NCI-H1694 (cell line): ENCODE measurements at places on chromosomes 2 and 18.

DNA sequence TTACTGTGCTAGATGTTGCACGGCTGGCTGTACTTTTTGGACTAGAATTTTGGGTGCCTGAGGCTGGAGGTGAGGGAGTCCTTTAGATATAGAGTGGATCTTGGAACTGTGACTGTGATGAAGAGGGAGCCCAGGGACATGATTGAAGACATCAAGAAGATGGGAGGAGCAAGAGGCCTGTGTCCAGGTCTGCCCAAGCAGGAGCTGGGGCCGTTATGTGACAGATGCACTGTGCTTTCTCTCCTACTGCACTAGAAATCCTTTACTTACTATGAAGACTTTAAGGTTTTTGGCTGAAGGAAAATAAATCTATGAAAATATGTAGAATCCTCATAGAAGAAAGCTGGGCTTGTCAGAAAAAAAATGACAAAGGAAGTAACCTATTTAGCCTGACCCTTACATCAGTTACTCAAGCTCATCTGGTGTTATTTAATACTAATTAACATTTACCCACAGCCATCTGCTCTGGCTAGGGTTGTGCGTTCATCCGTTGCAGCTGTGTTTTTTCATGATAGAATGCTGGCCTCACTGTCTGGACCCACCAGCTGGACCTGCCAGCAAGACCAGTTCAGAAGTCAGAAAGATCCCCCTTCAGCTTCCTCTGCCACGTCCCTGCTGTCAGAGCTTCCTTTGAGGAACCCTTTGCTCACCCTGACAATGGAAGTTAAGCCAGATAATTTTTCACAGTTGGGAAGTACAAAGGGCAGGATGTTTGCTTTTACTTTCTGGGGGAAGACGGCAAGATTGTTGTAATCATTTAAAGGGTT, 16.7 kb downstream of the TSN start:
- peak; percentile 66 for DNase-seq

DNA sequence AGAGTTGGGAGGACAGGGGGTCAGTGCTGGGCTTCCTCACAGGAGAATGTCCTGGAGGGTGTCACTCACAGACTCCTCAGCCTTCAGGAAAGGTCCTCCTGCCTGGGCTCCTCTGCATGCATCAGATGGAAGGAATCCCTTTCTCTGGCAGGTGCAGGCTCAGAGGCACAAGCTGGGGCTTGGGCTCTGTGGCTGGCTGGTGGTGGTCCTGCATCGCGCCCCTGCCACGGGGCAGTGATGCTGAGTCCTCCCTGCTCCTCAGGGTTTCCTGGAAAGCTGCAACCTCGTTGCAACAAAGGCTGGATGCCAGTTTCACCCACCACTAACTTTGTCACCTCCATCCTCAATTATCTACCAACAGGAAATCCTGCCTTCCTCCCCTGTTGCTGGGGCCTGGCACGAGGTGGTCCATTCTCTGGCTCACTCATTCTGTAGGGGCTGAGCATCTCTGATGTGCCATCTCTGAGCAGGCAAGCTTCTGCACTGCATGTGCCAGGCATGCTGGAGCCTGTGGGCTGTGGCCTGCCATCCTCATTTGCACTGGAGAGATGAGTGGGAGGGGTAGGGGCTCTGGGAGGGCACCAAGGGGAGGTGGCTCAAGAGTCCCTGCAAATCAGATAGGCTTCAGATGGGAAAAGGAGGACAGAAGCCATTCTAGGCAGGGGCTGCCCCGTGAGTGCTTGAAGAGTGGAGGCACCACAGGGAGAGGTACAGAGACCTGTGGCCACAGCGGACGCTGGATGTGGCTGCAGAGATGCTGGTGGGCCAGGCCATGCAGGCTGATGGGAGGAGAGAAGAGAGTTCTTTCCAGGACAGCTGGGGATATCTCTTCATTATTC, 272.6 kb upstream of the HS6ST1 start:
- no peak for DNase-seq

DNA sequence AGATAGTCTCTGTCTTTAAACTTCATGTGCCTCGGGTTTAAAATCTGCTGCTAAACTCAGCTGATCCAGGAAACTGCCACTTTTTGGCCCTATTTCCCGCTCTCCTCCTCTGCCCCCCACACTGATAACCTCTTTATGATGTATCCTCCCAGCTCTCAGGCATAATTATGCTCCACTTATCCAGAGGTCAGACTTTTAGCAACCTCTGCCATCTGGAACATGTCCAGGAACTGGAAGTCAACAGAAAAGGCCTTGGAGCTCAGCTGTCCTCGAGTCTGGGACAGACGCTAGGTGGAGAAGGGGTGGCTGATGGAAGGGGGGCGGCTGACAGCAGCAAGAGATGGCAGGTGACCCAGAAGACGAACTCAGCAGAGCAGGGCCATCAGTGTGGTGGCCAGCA, 41.2 kb downstream of the ASAP2 start:
- DNase-seq = no peak

GRCh38 chr18:78642296-78642951, 337.2 kb upstream of the SALL3 start:
- DNase-seq = no peak

- peak; percentile 68 for DNase-seq
Observed at GRCh38 chr2:159828738-159829137, 30.7 kb upstream of the CD302 start.

DNA sequence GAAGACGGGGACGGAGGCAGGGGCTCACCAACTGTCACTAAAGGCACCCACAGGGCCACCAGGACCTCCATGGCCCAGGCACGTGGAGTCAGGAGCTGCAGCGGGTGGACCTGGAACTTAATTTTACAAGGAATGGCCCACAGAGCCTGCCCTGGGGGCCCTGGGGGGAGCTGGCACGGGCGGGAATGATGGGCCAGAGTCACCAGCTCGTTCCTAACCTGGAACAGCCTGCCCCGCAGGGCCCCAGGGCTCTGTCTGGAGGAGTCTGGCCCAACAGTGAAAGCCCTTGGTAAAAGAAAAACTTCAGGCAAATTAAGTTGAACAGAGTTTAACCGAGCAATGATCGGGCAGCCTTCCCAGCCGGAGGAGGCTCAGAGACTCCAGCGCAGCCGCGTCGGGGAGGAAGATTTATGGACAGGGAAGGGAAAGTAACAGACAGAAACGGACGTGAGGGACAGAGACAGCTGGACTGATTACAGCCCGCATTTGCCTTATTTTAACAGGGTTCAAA, 118.4 kb upstream of the TMEM18 start:
- no peak for DNase-seq

DNA sequence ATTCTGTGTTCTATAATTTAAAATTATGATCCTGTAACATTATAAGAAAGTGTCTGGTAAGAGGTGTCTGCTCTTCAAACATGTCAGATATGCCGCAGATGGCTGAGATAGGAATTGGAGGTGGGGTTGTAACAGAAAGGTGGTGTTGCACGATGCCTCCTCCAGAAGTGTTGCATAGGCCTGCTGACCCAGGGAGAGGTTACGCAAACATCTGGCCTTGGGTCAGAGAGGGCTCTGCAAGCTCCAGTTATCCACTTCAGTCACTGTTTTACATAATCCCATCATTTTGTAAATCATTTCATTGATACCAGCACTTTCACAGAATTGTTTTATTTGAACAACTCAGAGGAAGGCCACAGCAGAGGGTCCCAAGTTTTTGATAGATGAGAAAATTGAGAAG, 256.5 kb downstream of the OSR1 start:
- DNase-seq = no peak

GRCh38 chr18:23934252-23934651, 80.3 kb upstream of the TTC39C start:
- no peak for DNase-seq

- no peak for DNase-seq
Observed at GRCh38 chr2:187408926-187409325, 39.1 kb downstream of the CALCRL start.

GRCh38 chr18:79672490-79673276, 6.9 kb upstream of the CTDP1 start:
- DNase-seq = no peak

DNA sequence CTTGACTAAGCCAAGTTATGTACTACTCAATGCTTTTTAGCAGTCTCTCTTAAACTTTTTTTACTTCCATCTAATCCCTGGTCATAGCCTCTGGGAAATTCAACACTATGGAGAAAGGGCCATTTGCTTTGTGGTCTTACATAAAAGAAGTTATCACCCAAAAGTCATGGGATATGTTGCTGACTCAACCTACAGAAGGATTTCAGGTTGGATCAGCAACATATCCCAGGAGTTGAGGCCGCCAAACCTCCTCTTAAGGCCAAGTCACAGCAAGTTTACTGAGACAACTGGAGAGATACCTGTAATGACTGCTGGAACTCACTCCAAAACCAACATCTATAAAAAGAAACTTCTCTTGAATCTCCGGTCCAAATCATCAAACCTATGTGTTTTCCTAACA, 141.1 kb downstream of the IRS1 start:
- DNase-seq = no peak

DNA sequence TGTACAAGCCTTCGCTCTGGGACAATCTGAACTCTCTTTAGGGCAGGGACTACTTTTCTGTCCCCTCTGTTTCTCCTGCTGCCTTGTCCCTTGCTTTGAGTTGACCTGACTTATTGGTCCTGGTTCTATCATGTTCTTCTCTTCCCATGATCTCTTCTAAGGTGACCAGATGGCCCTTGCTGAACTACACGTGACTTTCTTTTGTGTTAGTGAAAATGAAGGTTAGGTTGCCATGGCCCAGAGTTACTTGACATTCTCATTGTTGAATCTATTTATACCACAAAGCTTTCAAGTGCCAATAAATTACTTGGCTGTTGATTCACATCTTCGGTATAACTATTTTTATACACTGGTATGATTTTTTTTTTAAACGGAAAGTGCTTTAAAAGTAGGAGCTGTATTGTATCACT, 24.4 kb downstream of the MRPL33 start:
- no peak for DNase-seq

- no peak for DNase-seq
Observed at GRCh38 chr2:73033142-73033765, 38.3 kb downstream of the SFXN5 start.

- no peak for DNase-seq
Observed at GRCh38 chr18:47944972-47945852, 14.8 kb upstream of the SMAD2 start.

- no peak for DNase-seq
Observed at GRCh38 chr18:77071711-77072292, 60.8 kb downstream of the MBP start.

DNA sequence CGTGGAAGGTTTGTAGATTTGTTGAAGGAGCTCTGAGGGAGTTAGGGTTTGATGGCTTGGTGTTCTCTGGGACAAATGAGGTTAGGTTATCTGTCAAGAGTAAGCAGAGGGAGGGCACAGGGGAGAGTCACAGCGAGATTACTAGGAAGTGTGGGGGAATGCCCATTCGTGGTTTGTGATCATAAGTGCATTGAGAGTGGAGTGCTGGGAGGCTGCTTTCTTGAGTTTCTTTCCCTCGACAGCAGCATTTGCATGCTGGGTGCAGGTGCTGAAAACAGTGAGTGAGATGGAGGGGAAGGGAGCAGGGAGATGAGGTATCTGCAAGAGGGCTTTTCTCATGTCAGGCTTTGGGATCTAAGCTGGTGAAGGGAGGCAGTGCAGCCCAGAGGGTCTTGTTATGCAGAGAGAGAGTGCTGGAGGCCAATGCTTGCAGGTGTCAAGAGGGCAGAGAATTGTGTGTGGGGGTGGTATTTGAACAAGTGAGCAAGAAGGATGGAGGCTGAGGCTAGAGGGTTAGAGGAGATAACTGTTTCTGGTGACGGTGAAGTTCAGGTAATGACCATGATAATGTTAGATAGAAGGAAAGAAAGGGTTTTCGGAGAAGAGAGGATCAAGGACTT, 8.8 kb downstream of the RALB start:
- DNase-seq = no peak

GRCh38 chr2:95185197-95185596, 19.6 kb downstream of the ZNF2 start:
- DNase-seq = no peak

DNA sequence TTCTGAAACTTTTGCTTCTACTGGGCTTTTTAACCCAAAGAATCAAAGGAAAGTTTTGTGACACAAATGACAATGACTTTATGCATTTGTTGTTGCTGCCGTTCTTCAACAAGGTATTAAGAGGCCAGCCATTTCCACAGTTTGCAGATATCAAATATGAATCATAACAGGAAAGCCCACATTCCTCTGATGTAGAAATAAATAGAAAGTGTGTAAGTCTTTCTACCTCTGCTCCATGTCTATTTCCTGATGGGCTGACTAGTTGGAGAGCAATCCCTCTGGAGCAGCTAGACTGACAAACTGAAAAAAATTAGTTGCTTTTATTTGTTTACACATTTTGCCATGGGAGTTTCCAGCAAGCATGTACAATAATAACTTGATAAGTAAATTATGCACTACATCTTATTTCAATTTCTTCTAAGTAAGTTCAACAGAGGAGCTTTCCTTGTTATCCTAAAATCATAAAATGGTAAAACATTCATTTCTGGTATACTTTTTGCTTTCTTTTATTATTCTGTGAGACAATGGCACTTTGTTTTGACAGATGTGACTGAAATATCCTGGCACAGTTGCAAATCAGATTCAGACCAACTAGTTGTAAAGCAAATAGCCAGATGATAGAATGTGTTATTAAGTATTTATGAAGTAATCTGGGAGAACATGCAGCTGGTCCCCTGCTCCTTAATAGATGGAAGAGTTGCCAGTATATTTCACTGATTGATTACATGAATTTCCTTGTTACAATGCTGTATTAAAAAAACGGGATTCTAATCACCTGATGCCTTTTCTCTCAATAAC, 266.7 kb downstream of the METTL4 start:
- DNase-seq = no peak

DNA sequence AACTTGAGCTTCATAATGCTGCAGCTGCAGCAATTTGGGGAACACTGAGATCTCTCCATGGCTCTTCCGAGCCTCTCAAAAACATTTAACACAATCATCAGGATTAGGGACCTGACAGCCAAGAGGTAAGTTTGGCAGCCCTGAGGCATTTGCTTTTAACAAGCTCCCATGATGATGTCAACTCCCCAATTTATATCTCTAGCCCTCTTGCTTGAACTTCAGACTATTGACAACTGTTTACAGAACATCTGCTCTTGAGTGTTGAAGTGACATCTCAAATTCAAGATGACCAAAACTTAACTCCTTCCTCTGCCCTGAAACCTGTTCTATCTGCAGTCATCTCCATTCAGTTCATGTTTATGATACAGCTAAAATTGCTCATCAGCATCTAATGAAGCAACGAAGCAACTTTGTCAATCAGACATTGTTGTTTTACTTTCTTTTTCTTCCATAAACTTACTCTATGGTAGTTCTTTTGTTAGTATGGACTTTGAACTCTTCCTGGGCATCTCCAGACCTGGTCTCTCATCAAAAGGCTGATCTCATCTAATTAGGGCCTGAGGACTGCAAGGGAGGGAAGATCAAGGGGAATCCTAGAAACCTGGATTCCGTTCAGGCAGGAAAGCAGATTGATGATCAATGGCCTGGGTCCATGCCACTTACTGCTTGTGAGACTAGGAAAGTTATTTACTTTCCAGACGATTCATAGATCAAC, 48.1 kb downstream of the SEMA4F start:
- DNase-seq = no peak

GRCh38 chr2:165634282-165634681, 159.8 kb downstream of the GALNT3 start:
- DNase-seq = no peak

DNA sequence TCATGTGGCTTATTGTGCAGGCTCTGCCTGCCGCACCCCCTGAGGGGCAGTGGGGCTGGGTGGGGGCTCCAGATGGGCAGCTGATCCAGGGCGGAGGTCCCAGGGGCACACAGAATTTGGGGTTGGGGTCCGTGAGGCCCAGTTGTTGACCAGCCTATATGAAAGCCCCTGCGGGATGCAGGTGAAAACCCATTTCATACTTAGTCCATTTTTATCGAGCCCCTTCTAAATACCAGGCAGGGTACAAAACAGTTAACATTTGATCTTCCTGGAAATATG, 30.6 kb downstream of the MYO7B start:
- no peak for DNase-seq
